ENCODE measurements at places on chromosomes 3 and 15. TPM values are rescaled to one million over a fixed set of nuclear protein-coding genes. Genes with fewer than 3 reads are reported as not detected.

The ZNF80 gene
- not detected for total RNA-seq

The CCDC9B gene
- total RNA-seq = 27.8 TPM

The CD86 gene
- total RNA-seq = 0.91 TPM

The CPEB1 gene
- 1.9 TPM for total RNA-seq

The CAND2 gene
- 4.2 TPM for total RNA-seq

The FSIP1 gene
- not detected for total RNA-seq

The BNC1 gene
- 26.2 TPM for total RNA-seq

The PLSCR2 gene
- total RNA-seq = not detected

The FGF7 gene
- total RNA-seq = 10.2 TPM

The CFAP92 gene
- total RNA-seq = 0.26 TPM

The LIPH gene
- total RNA-seq = 16.8 TPM

The RPN1 gene
- 172 TPM for total RNA-seq

The BBX gene
- total RNA-seq = 27.9 TPM

The DUOXA2 gene
- not detected for total RNA-seq

The CYP1A1 gene
- total RNA-seq = 6.8 TPM

The GOLGA8Q gene
- 0.20 TPM for total RNA-seq

The FBXO22 gene
- 23.1 TPM for total RNA-seq

The PLXNA1 gene
- 44.9 TPM for total RNA-seq

The TRIM59 gene
- 2.7 TPM for total RNA-seq

The DCP1A gene
- 15.2 TPM for total RNA-seq

The MITF gene
- 18.9 TPM for total RNA-seq

The KIF15 gene
- 2.1 TPM for total RNA-seq

The TNFAIP8L3 gene
- total RNA-seq = 24.0 TPM

The CLDN18 gene
- total RNA-seq = not detected
